ENCODE measurements at places on chromosomes 5 and 9. TPM values are rescaled to one million over a fixed set of nuclear protein-coding genes. Genes with fewer than 3 reads are reported as not detected.

GRCh38 chr9:133825555-133826218 lies 87.5 kb upstream of the SARDH start:
- no peak for DNase-seq

- no peak for DNase-seq
Observed at GRCh38 chr9:91407580-91408318, 15.9 kb downstream of the NFIL3 start.

DNA sequence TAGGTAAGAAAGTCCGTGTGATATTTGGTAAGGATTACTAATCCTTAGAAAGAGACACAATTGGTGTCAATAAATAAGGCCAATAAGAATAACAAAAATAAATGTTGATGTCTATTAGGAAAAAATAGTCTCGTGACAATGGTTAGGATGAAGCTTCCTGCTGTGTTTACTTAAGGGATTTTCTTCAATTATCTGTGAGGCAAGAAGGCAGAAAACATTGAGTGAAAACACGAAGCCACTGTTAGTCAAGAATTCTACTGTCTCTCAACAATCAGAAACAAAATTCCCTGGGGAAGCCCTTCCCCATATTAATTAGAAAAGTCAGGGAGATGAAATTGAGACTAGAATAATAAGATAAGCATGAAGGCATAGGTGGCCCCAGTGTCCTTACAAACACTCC lies 149.0 kb downstream of the SYK start:
- DNase-seq, result no peak

GRCh38 chr9:34492051-34492450 lies 30.7 kb downstream of the ENHO start:
- no peak for DNase-seq

DNA sequence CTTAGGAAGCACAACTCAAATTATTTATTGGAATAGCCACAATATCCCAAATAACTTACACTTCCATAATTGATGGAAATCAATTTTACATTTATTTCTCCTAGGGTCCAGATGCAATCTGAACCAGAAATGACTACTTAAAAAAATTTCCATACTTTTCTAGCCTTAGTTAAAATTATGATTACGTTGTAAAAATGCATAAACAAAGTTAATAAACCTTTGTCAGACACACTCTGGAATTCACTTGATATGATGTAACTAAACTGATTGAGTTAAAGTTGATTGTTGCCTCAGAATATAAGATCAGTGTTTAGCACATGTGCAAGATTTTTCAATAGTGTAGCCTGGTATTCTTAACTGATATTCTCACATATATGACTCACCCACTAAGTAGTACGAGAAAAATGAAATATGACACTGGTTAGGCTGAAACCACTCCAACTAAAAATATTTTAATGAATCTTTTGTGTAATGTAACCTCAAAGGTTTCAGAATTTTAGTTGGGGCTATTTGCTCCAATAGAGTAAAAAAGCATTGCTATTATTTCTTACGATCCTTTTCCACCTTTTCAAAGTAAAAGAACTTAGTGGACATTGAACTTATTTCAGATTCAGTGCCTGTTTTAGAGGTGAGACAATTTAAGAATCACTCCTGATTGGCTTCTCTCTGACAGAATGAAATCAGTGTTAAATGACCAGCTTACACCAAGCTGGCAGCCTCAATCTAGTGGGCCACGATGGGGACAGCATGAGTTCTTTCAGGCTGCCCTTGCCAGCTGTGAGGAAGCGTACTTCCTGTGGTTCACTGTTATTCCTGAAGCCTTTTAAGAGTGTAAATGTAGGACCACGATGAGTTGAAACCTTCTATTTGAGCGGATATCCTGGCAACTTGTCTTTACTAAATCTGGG lies 277.2 kb upstream of the CDH9 start:
- no peak for DNase-seq

- no peak for DNase-seq
Observed at GRCh38 chr5:143224672-143225071, 178.8 kb downstream of the NR3C1 start.

GRCh38 chr9:17216646-17217045 lies 81.8 kb downstream of the CNTLN start:
- no peak for DNase-seq

DNA sequence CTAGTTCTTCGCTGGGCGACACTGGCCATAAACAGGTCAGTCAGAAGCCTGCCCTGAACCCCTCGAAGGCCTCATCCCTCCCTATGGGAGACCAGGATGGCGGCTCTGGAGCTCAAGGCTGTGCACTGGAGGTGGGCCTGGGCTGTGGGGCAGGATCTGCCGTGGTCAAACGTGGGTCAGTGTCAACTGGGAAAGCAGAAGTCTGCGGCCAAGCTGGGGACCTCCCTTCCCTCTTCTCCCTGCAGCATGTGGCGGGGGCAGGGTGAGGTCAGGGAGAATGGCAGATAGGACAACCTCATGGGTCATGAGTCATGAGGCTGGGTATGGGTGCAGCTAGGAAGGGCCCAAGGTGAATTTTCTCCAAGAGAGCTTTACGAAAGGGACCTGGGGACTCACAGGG lies 132.9 kb downstream of the RXRA start:
- DNase-seq, result no peak

DNA sequence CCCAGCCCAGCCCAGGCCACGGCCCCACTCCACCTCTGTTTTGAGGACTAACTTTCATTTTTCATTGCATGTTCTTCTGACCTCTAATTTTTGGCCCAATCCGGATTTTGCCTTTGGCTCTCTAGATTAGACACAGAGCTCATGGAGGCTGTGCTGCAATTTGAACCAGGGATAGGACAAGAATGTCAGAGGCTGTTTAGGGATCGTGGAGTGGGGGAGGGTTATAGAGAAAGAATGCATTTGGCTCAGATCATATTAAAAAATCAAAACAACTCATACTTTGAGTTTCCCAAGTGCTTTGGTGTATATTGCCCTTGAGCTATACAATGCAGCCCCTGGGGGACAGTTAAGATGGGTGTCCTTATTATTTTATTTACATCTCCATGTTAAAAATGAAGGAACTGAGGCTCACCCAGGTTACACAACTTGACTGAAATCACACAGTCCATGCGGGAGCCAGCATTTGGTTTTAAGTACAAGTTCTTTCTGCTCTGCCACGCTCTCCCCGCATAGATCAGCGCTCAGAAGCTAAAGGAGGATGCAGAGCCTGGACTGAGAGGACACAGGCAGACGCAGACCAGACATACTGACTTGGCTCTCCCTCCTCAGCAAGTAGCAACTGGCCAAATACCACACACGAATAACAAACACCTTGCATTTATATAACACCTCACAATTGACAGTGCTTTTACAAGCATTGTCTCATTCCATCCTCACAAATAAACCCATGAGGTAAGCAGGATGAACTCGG lies 126.4 kb upstream of the RAI14 start:
- DNase-seq, result no peak

- no peak for DNase-seq
Observed at GRCh38 chr9:89619019-89619418, 14.2 kb downstream of the GADD45G start.

- no peak for DNase-seq
Observed at GRCh38 chr9:124221676-124222075, 36.1 kb upstream of the NEK6 start.

- DNase-seq, result no peak
Observed at GRCh38 chr9:24614070-24614469, 68.4 kb upstream of the IZUMO3 start.

Gene MARVELD2
- total RNA-seq, result 7.1 TPM

Gene SLC34A3
- not detected for total RNA-seq

Gene CHSY3
- total RNA-seq, result 6.8 TPM
